ENCODE measurements at places on chromosomes 3 and 15.
A peak's percentile ranks its signal among the peaks of the same experiment; 100 is the strongest.

- no peak for DNase-seq
These were observed 894.6 kb downstream of the PLOD2 start for GRCh38 chr3:145266368-145266767.

DNA sequence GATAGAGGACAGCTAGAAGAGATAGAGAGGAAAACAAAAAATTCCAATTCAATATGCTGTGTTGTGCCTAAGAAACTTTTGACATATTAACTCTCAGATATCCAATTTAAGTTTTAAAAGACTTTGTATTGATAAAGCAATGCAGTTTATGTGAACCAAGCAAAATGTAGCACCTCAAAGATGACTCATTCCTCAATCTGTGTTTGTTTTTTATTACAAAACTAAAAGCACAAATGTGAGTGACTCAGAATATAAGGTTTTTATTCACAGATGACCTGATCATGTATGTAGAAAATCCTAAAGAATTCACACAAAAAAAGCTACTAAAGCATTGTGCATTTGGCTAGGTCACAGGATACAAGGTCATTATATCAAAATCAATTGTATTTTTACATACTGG is 11.1 kb downstream of the HCLS1 start:
- peak; percentile 18 for DNase-seq

DNA sequence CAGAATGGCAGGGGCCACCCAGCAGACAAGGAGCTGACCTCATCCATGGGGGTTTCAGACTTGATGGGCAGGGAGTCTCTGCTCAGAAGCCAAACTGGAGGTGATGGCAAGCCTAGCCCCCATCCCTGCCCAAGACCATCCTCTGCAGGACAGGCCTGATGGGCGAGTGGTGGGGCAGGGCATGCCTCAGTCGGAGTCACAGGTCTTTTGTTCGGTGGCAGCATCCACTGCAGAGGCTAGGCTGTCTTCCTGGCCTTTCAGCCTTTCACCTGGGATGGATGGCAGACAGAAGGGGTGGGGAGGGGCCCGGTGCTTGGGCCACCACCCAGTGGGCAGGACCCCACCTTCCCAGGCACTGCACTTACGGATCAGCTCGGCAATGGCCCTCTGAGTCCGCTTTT is 44.4 kb downstream of the PTH1R start:
- DNase-seq = no peak

GRCh38 chr3:18099611-18100010 is 325.5 kb downstream of the SATB1 start:
- DNase-seq = no peak

GRCh38 chr3:138412821-138413551 is 21.4 kb upstream of the ESYT3 start:
- DNase-seq = no peak

GRCh38 chr3:191869738-191870415 is 408.9 kb downstream of the PYDC2 start:
- DNase-seq = no peak

- DNase-seq = no peak
These were observed 123.4 kb downstream of the SEC22A start for GRCh38 chr3:123324880-123325765.

DNA sequence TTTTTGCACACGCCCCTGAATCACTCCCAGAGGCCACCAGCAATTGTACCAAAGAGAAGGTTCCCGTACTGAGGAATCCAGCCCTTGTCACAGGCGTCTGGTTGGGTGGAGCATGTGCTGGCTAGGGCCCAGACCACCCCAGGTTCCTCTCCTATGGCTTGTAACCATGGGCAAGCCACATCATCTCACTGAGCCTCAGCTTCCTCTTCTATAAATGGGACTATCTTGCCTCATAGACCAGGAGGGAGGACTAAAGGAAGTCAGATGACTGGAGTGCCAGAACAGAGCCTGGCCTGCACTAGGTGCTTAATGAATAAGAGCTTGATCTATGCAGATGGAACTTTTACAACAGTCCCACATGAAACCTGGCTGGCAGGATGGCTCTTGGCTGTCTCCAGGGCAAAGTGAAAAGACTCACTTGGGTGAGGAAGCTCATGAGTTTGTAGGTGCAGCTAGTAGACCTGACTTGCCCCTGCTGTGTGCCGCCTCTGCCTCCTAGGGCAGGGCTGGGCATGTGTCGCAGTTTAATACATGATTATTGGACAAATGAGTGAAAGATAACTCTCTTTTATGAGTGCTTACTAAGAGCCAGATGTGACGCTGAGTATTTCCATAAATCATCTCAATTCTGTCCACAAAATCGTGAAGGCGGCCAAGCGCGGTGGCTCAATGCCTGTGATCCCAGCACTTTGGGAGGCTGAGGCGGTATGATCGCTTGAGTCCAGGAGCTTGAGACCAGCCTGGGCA is 29.3 kb downstream of the CTSH start:
- no peak for DNase-seq

GRCh38 chr15:29054171-29055045 is 168.6 kb downstream of the APBA2 start:
- DNase-seq = no peak

GRCh38 chr3:18279226-18279737 is 145.9 kb downstream of the SATB1 start:
- no peak for DNase-seq

GRCh38 chr3:16596352-16597032 is 8.7 kb downstream of the DAZL start:
- DNase-seq = no peak

DNA sequence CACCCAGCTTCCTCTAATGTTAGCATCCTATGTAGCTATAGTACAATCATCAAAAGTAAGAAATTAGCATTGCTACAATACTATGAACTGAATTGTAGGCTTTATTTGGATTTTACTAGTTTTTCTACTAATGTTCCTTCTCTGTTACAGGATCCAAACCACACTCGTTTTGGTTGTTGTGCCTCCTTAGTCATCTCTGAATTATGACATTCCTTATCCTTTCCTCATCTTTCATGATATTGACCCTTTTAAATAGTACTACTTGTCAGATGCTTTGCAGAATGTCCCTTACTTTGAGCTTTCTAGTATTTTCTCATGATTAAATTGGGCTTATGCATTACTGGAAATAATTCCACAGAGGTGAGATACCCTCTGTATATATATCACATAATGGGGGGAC is 265.4 kb downstream of the VPS13C start:
- DNase-seq = no peak

DNA sequence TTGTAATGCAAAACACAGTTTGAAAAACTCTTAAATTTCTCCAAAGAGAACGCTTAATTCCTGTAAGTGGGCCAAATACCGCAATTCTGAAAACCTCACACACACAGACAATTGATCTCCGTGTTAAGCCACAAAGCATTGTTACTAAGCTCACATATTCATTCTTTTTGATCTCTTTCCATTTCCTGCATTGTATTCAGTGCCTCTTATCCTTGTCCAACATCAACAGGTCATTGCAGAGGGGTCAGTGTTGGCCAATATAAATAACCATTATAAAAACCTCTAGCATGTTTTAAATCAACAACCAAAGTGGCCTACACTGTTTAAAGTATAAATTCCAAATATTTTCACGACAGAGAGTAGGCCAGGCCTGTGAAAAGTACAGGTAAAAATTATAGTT is 171.1 kb downstream of the PDZRN3 start:
- DNase-seq = no peak

- DNase-seq = peak; percentile 22
These were observed 766 bp upstream of the EMC4 start for GRCh38 chr15:34223904-34224596.

DNA sequence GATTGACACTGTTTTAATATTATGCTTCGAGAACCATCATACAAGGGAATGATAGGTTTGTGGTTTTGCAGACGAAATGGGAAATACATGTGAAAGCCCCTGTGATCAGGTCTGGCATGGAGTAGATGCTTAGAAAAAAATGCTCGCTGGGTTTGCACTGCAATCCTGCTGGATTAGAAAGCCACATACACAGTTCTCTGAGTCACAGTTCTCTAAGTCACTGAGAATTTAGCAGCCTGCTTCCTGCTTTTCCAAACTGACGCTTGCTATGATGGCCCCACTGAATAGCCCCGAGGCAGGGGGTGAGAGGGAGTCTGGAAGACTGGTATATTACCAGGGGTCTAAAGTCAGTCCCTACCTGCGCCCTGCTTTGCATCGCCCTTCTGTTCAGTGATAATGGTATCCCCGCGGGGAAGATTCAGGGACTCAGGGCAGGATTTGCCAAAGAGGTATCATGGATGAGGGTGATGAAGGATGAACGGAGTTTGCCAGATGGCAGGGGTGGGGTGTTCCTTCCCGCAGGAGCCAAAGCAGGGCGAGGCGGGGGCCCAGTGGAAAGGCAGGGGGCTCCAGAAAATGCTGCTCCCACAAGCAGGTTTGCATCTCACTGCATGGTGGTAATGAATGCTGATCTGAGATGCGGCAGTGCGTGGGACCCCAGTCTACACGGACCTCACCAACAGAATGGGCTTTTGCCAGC is 82.3 kb downstream of the IQSEC1 start:
- no peak for DNase-seq

GRCh38 chr3:119408243-119408950 is 55.0 kb downstream of the TMEM39A start:
- DNase-seq = no peak

- no peak for DNase-seq
These were observed 154.4 kb downstream of the CHL1 start for GRCh38 chr3:350871-351371.

GRCh38 chr3:164018500-164018899 is 1059.8 kb downstream of the SI start:
- no peak for DNase-seq

DNA sequence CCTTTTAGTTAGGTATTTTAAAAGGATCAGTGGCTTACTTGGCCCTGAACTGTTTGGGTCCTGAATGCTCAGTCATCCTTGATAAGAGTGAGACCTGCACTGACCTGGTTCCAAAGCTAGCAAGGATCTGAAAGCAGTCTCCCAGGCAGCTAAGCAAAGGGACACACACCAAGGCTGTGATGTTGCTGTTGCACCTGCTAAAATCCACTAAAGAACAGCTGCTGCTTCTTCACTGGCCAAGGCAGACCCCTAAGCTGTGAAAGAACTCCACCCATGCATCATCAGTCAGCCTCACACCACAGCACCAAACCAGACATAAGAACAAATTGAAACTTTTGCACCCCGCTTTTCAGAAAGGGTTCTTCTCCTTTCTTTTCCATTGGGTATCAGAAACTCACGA is 213.4 kb upstream of the STT3B start:
- DNase-seq = no peak

Measured in dermis blood vessel endothelial cell (primary cell).